ENCODE measurements at places on chromosomes 3 and 15.

- DNase-seq = no peak
Measured at GRCh38 chr3:45972534-45973402, 22.9 kb downstream of the FYCO1 start.

DNA sequence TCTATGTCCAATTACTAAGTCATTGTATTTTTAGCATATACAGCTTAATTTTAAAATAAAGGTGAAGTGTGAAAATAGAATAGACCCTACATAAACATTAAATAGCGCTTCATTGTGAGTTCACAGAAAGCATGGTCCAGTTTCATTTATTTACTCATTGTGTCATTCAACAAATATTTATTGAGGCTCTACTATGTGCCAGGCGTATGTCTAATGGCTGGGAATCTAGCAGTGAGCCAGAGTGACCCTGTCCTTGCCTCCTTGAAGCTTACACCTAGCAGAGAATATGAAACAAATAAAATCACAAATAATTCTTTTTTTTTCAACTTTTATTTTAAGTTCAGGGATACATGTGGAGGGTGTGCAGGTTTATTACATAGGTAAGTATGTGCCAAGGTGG lies 161.7 kb downstream of the CFAP20DC start:
- DNase-seq = no peak

DNA sequence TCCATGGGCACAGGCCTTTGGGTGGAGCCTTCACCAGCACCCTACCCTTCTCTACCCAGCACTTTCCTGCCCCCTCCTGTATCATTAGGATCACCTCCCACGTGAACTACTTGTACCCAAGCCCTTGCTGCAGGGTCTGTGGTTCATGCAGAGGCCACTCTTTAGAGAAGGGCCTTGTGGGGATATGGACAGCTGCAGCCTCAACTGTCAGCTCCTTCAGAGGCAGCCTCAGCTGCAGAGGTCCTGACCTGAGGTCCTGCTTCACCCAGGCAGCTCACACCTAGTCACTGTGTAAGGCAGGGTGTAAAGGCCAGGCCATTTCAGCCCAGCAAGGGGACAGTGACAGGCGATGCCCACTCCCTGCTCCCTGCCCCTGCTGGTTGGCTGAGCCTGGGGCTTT lies 448.6 kb upstream of the PROK2 start:
- no peak for DNase-seq

DNA sequence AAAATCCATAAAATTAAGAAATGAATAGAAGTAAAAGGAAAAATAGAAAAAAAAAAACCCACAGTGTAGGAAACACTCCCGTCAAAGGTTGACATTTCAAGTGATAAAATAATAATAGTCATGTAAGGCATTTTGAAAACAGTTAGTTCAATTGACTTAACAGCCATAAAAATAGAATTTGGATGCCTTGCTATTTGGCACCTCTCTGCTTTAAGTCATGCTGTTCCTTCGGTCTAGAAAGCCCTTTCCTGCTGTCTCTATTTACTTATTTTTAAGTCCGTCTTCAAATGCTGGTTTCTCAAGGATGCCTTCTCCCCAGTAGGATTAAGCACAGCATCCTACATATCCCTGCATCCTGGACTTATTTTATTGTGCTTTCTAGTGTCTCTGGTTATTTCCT lies 22.3 kb upstream of the RETNLB start:
- DNase-seq = no peak

GRCh38 chr15:73493922-73494321 lies 51.0 kb downstream of the REC114 start:
- DNase-seq = no peak

- no peak for DNase-seq
Measured at GRCh38 chr15:48533982-48534381, 111.5 kb downstream of the FBN1 start.

GRCh38 chr3:139824864-139825263 lies 110.1 kb upstream of the CLSTN2 start:
- no peak for DNase-seq

DNA sequence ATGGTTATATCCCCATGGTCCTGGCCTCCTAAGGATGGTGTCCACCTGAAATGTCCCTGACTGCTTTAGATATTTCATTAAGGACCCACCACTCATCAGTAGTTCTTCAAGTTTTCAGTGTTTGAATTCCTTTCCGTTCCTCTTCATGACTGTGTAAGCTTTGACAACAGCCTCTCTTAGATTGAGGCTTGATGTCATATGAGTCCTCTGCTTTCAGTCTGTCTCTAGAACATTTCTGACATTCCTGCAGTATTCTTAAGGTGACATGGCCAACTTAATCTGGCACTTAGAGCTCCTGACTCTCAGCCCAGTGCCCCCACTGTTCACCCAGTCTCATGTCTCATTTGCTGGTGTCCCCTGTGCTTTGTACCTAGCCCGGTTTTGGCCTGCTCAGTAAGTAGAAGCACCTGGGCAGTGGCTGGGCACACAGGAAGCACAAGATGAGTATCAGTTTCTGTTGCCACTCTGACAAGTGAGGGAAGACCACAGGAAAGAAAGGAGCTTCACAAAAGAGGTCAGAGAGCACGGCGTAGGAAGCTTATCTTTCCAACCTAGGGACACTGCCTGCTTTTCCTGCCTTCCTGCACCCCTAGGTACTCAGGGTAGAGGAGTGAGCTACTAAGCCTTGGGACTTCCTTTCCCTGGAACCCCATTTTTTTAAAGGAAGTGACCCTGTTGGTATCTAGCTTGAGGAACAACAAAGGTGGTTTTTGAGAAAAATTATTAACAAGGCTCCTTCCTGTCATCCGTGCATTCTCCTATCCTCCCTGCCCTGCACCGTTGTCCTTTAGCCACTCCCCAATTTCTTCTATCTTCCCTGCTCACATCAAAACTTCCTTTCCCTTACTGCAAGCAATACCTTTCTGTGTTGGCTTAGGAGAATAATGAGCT lies 103.1 kb downstream of the KLHL25 start:
- no peak for DNase-seq

- no peak for DNase-seq
Measured at GRCh38 chr15:23642413-23643044, 5.1 kb downstream of the MAGEL2 start.

GRCh38 chr3:104582092-104582491 lies 784.6 kb upstream of the ALCAM start:
- no peak for DNase-seq

GRCh38 chr15:39788800-39789565 lies 6.3 kb upstream of the FSIP1 start:
- DNase-seq = no peak

GRCh38 chr3:37945156-37945806 lies 45.3 kb upstream of the VILL start:
- DNase-seq = no peak

DNA sequence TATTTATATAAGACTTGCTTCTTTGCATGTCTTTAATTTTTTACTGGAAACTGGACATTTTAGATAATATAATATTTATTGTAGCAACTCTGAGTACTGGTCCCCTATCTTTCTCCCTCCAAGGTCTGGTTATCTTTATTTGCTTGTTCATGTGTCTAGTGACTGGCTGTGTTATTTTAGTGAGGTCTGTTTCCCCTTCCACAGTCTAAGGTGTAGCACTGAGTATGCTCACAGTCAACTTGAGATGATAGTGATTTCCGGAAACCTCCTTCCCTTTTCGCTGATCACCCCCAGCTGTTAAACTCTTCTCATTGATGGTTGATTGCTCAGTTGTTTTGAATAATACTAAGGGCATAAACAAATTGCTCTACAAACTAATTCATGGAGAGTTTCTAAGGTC lies 37.0 kb downstream of the PCNP start:
- no peak for DNase-seq

- no peak for DNase-seq
Measured at GRCh38 chr3:52078781-52079560, 22.6 kb upstream of the DUSP7 start.

DNA sequence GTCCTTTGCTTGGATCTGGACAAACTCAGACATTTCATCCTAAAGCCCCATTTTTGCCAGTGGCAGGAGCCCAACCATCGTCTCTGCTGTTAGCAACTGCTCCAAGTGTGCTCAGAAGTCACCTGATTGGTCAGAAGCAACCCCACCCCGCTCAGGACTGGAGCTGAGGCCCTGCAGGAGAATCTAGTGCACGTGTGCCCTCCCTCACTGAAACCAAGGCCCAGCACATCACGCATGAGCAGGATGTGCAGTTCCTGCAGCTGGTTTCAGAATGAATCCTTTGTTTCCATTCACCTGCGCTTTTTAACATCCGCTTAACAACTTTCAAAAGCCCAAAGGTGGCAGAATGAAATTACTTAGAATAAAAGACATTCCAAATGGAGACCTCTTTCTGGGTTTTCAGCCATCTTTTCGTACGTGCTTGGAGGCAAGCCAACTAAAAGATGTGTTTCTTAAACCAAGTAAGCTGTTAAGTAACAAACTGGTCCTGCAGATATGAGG lies 81.2 kb downstream of the SRGAP3 start:
- no peak for DNase-seq

DNA sequence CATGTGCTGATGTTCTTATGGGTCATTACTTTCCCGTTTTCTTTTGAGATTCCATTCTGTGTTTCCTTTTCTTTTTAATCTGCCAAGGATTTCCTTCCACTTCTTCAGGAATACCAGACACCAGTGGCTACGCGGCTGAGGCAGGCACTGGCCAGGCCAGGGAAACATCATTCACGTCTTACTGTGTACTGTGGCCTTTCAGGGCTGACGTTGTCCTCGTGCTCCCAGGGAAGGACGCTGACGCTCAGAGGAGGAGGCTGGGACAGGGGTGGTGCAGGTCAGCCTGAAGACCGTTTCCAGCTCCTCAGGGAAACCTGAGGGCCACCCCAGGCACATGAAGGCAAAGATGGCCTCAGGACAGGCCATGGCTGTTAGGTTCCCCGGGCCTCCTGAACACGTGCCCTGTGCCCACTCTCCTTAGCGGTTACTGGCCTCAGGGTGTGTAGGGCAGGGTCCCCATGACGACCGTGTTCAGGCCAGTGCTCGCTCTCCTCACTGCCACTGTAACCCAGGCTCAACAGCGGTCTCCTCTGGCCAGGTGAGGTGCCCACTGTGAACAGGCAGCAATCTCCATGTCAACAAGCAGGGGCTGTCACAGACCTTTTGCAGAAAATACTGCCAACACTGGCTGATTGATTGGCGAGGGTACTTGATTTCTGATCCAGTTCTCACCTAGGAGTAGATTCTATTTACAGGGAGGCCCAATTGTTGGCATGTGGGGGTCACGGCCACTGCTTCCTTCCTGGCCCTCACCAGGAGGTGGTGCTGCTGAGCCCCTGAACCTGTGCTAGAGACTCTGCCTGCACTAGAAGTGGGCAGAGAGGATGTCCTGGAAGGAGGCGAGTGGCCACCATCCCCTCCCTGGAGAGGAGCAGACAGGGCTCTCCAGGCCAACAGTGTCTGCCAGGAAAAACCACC lies 169.5 kb downstream of the ATP10A start:
- no peak for DNase-seq

DNA sequence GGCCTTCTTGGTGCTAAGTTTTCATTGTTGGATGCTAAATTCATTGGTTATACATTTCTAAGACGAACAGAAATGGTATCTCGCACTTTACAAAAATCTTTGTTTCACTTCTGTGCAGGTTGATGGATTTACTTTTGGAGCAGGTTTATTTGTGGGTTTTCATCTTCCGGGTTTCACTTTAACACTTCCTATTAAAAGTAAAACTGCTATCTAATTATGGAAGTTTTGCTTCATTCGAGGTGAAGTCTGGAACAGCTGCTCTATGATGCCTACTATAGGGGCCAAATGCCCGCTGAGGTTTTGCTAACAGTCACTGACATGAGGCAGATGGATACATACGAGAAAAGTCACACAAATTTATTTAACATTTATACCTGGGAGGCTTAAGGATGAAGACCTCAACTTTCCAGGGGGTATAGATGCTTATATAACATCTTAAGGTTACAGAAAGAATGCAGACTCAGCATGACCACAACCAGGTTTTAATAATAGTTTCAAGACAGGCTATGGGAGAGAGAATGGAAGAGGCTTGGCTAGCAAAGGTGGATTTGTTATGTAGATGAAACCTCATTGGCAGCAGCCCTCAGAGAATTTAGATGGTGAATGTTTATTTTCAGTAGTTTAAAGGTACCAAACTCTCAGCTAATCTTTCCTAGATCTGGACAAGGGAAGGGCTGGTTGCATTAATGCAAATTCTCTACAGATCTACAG lies 54.2 kb downstream of the OSTN start:
- no peak for DNase-seq

DNA sequence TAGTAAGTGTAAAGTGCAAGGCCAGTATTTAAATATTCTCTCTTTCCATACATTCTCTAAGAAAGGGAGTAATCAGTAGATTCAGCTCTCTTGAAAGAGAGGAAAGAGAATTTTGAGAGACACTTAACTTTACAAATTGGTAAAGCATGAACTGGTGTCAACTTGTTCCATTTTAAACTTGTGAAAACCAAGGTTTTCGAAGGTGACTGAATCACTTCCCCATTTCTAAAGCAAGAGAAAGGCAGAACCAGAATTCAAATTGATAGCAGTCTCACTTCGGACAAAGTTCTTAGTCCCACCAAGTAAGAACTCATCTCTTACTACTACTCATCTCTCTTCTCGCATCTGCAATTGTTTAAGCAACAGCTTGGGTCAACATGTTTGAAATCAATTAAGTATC lies 22.4 kb downstream of the TJP1 start:
- DNase-seq = no peak

DNA sequence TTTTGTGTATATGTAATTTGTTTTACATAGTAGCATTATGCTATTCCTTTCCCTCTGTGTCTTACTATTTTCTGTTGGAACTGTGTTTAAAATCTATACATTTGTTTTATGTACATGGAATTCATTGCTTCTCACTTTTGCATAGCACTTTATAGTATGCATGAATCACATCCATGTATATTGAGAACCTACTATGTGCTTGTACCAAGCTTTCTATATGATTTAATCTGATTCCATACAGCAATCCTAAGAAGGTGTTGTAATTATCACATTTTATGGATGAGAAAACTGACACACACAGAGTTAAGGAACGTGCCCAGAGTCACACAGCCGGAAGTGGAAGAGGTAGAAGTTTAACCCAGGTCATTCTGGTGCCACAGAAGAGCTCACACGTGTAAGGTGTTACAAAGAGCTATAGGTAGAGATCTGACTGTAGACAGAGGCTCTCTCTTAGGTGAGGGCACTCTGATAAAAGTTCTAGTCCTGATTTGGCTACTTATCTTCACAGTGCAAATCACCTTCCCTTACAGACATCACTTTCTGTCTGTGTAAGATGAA lies 3.5 kb upstream of the SMAD3 start:
- no peak for DNase-seq

DNA sequence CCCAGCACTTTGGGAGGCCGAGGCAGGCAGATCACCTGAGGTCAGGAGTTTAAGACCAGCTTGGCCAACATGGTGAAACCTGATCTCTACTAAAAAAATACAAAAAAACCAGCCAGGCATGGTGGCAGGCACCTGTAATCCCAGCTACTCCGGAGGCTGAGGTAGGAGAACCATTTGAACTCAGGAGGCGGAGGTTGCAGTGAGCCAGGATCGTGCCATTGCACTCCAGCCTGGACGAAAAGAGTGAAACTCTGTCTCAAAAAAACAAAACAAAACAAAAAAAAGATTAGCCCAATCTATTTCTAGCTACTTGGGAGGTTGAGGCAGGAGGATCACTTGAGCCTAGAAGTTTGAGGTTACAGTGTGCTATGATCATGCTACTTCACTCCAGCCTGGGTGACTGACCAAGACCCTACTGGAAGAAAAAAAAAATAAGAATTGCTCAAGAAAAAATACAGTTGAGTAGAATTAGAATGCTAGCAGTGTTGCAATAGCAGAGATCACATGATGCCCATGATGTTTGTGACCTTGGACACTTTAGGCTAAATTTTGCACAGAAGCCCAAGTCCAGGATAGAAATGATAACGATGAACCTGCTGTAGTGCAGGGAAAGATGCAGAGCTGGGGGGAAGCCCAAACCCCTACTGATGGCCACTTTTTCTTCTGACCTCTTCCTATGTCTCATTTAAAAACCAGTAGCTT lies 162.2 kb downstream of the LPP start:
- no peak for DNase-seq
